ENCODE measurements at places on chromosomes 6 and 20.

- no peak for DNase-seq
Measured at GRCh38 chr6:126170978-126171382, 168.9 kb upstream of the CENPW start.

- no peak for DNase-seq
Measured at GRCh38 chr20:45998337-45998736, 10.4 kb upstream of the MMP9 start.

DNA sequence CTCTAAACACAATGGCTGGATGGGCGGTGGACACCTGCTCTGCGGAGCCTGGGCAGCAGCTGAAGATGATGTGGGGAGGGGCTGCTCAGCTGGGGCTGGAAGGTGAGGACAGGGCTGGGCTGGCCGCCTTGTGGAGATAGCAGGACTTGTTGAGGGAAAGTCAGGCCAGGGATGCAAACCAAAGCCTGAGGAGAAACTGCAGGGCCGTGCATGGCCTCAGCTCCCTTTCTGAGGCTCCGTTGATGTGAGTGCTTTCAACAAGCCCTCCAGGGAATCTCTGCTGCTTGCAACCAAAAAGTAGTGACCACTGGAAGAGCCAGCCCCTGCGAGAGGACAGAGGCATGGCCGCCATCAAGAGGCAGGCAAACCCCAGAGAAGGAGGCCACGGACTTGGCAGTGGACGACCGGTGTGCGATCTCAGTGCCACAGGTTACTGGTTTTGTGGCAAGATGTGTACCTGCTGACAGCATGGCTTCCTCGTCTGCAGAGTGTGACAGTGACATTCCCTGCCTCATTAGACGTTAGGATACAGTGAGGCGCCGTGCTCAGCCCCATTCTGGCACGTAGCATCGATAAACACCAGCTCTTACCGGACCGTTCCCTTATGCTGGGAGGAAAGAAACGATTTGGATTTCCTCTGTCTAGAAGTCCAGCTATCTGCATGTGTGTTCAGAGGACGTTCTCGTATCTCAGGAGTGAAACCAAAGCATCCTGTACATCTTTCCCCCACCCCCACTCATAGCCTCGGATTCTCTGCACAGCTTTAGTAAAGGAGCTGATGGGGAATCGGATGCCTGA lies 37.9 kb downstream of the ERMARD start:
- DNase-seq, result no peak

GRCh38 chr6:115750292-115750691 lies 310.4 kb downstream of the FRK start:
- DNase-seq, result no peak

GRCh38 chr20:4569092-4569491 lies 152.6 kb upstream of the PRND start:
- no peak for DNase-seq

DNA sequence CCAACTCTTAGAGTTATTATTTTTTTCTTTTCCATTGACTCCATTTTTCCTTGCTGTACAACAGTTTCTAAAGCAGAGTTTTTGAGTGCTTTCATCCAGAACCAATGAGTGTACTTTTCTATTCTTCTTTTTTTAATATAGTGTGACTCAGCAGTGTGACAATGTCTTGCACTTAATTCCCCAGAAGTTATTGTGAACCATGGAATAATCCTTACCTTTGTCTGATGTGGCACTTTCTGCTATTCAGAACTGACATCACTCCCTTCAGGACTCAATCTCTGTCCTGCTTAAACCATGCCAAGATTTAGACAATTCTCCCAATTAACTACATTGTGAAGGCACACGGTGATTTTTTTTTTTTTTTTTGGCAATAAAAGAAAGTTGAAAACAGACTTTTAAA lies 41.5 kb downstream of the GRIK2 start:
- no peak for DNase-seq

DNA sequence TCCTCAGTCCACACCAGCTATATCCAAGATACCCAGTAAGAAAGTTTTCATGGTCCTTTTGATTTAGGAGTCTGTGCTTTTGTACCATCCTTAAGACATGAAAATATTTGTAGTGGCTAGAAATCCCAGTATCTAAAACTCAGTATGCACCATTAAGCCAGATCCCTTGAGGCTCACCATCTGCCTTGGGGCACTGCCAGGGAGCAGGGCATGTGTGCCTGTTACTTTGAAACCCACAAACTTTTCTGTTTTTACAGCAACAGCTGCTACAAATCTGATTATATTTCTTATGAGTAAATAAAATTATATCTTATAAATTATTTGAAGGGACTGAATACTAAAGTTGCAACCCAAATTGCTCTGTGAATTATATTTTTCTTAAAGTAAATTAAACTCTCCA lies 290.5 kb upstream of the MANEA start:
- no peak for DNase-seq

- no peak for DNase-seq
Measured at GRCh38 chr20:9236458-9236857, 167.6 kb downstream of the PLCB4 start.

DNA sequence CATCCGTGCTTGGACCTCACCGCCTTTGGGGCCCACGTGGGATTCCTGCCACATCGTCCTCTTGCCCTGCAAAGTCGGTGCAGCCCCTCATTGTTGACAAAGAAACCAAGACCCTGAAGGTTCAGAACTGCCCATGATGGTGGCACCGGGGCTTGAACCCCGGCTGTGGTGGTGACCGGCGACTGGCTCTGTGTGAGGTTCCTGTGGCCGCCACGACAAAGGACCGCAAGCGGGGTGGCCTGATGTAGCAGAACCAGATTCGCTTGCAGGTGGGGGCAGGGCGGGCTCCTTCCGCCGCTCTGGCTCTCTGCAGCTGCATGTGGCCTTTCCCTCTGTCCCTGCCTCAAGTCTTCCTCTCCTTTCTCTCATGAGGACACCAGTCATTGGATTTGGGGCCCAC lies 28.7 kb downstream of the SLCO4A1 start:
- DNase-seq, result no peak

DNA sequence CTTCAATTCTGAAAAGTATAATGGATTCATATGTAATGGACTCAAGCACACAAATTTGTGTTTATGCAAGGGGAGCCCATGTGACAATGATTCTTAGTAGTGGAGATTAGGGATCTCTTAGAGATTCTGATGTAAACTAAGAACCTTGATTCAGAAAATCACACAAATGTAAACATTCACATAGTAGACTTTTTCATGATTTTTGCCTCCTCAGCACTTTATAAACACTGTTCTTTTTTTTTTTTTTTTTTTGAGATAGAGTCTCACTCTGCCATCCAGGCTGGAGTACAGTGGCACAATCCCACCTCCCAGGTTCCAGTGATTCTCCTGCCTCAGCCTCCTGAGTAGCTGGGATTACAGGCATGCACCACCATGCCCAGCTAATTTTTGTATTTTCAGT lies 170.1 kb upstream of the PLCB4 start:
- no peak for DNase-seq

DNA sequence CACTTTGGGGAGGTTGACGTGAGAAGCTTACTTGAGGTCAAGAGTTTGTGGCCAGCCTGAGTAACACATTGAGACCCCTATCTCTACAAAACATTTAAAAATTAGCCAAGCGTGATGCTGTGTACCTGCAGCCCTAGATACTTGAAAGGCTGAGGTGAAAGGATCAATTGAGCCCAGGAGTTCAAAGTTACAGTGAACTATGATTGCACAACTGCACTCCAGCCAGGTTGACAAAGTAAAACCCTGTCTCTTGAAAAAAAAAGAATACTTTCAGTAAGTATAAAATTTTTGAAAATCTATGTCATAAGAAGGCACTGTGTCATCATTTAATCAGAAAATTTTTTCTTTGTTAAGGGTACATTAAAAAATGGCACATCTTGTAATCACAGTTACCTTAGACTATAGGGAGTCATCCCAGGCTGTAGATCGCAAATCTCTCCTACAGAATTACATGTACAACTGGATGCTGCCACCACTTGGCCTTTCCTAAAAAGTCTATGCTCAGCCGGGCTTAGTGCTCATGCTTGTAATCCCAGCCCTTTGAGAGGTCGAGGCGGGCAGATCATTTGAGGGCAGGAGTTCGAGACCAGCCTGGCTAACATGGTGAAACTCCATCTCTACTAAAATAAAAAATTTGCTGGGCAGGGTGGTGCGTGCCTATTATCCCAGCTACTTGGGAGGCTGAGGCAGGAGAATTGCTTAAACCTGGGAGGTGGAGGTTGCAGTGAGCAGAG lies 17.0 kb upstream of the MRS2 start:
- DNase-seq, result no peak

GRCh38 chr6:44029444-44030185 lies 97.6 kb downstream of the MRPL14 start:
- DNase-seq, result no peak

DNA sequence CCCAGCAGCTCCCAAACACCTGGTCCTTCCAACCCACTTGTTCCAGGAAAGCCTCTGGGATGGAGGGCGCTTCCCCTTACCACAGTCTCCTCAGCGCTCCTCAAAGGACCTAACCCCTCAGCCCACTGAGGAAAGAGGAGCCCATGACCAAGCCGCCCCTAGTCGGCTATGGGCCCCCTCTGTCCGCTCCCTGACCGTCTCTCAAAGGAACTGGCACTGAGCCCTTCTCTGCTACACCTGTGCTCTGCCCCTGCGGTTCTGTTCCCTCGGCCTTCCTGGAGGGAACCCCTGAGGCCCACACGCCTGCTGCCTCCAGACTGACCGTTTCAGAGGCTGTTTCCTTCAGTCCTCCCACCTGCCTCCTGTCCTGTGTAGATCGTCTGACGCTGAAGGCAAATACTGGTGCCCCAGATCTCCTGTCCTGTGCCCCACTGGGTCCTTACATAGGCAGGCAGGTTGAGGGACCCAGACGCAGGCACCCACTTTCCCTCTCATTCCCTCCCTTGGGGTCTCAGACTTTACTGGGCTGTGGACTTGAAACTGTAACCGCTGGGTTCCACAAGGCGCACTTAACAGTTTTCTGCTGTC lies 1.9 kb upstream of the SLC4A11 start:
- DNase-seq, result no peak

GRCh38 chr20:22722811-22723210 lies 138.4 kb upstream of the FOXA2 start:
- DNase-seq, result no peak

GRCh38 chr6:79913369-79913768 lies 34.0 kb downstream of the ELOVL4 start:
- no peak for DNase-seq

All from kidney glomerular epithelial cell (primary cell).